ENCODE measurements at places on chromosomes 1 and 21.

GRCh38 chr1:228445490-228445842 lies 28.8 kb upstream of the TRIM17 start:
- no peak for DNase-seq

GRCh38 chr1:200275415-200275814 lies 134.4 kb downstream of the ZNF281 start:
- no peak for DNase-seq

DNA sequence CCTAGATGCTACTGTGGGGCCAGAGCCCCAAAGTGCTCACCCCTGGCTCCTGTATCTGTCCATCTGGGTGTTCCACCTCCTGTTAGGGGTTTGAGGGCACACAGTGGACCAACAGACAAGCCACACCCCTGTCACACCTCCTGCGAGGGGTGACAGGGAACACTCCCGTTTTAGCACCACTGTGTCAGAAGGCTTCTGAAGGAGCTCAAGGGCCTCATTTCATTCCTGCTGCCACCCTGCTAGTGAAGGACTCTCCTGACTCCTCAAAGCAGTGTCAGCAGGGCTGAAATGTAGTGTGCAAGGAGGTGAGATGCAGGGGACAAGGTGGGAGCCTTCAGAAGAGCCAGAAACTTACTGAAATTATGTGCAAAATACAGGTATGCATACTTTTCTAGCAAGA lies 174.6 kb downstream of the GPATCH2 start:
- no peak for DNase-seq

GRCh38 chr1:17929224-17929623 lies 174.1 kb downstream of the ACTL8 start:
- no peak for DNase-seq

- DNase-seq, result no peak
Observed at GRCh38 chr1:160942926-160943325, 11.7 kb downstream of the ITLN2 start.

DNA sequence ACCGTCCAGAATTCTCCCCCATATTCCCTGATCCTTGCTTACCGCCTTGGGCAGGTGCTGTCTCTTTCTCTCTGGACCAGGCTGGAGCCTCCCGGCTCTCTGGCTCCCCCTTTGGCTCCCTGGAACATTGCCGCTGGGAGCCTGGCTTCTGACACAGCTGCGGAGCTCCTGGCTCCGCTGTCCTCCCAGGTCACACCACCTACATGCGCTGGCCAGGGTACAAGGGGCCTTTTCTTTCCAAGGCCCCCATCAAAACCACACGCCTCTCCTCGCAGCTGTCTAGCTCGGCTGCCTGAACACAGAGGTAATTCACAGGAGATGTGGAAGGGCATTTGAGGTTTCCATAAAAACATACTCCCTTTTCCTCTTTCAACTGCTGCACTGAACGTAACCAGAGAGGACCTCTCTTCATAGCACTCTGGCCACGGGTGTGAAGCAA lies 7.5 kb upstream of the ZNF648 start:
- DNase-seq, result no peak

GRCh38 chr1:248740876-248741275 lies 14.7 kb downstream of the LYPD8 start:
- no peak for DNase-seq

GRCh38 chr1:15579683-15580047 lies 5.2 kb downstream of the AGMAT start:
- DNase-seq, result no peak

- DNase-seq, result peak; percentile 38
Observed at GRCh38 chr1:1628754-1629429, 3.1 kb upstream of the MMP23B start.

DNA sequence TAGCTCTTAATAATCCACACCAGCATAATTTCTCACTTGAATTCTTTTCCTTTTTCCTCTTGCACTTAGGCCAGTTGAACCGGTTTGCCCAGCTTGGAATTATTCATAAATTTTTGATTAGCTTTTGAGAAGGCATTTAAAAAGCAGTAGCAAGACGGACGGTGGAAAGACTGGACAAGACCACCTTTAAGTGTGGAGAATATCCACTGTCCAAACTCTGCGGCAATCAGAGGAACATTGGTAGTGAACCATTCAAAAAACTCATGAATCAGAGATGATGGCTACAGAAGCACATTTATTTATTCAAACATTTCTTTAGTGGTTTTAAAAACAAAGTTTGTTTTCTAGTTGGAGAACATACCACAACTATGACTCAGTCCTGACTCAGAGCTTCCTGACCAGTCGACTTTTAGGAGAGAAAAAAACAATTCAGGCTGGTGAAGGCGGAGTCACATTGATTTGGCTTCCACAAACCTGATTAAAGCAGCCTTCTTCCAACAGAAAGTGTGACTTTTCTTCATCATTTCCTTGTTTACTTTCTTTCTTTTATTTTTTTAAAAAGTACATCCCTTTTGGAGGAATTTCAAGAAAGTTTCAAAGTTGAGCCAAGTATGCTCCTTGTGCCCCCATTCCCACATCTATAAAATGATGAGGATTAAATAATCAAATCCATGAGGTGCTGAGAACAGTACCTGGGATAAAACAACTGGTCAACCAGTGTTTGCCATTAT lies 128.8 kb downstream of the ADSS2 start:
- peak; percentile 43 for DNase-seq

GRCh38 chr1:236489710-236490377 lies 33.9 kb upstream of the LGALS8 start:
- peak; percentile 19 for DNase-seq

- no peak for DNase-seq
Observed at GRCh38 chr1:244751271-244751895, 84.1 kb upstream of the COX20 start.

DNA sequence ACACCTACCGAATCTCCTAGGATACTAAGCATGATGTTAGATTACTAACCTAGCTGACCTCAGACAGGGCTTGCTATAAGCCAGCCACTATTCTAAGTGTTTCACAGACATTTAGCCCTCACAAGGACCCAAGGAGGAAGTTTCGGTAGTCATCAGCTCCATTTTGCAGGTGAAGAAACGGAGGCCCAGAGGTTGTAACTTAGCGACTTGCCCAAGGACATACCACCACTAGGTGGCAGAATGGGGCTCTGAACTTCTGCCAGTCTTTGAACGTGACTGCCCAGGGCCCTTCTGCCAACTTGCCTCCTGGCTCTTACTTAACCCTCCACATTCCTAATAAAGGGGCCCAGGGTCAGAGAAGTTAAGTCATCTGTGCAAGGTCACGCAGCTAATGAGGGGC lies 283.5 kb downstream of the C1orf94 start:
- DNase-seq, result peak; percentile 24

GRCh38 chr1:115210302-115210711 lies 121.0 kb upstream of the TSPAN2 start:
- no peak for DNase-seq

DNA sequence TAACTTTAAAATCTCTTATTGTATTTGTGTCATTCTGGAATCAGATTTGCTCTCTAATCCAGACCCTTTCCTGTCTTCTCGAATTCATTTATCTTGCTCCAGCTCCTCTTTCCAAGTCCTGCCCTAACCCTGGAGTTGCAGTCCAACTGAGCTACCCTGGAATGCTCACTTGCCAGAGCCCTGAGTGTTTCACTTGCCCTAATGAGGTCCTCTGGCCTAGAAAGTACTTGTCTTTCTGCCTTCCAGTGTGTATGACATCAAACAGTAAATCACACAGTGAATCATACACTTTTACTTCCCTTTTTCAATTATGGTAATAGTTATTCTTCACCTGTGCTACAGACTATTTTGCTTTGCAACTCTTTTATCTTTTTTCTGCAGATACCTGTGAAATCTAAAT lies 96.9 kb downstream of the NEK7 start:
- DNase-seq, result no peak

DNA sequence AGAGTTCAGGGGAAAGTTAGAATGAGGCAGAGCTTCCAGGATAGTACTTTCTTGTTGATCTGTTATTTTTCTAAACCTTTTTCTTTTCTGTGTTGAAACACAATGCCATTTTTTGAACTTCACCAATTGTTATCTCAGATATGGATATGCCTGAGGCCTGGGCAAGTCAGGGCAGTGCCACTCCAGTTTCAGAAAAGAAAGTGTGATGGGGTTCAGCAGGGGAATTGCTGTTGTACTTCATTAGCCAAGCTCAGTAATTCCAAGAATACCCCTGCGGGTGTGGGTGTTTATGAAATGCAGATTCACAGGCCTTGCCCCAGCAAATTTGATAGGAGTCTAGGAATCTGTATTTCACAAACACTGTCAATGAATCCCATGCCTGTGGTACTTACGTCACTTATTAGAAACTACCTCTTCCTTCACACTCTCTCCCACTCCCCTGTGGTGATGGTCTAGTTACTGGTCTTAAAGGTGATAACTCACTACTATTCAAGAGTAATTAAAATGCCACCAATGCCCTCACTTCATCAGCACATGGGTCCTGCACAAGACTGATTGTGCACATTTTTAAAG lies 142.3 kb downstream of the PBX1 start:
- no peak for DNase-seq

GRCh38 chr1:201554789-201555592 lies 16.1 kb downstream of the NAV1 start:
- no peak for DNase-seq

- DNase-seq, result no peak
Observed at GRCh38 chr1:8427493-8427892, 109.6 kb downstream of the SLC45A1 start.

DNA sequence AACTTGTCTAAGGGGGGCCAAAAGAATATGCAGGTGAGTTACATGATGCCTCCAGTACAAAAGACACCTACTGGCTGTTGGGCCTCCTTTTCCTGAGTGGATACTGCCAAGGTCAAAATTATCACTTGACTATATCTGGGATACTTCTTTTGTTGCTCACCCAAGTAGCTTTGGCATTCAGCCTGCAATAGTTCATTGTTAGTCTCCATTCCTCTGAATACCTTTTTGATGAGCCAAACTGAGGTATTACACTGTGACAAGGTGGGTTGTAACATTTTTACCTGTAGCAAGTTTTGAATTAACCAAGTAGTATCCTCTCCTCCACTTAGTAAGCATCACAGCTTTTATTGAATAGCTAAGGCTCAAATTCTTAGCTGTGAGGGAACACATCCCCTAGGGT lies 408.0 kb downstream of the LRRIQ3 start:
- DNase-seq, result no peak

DNA sequence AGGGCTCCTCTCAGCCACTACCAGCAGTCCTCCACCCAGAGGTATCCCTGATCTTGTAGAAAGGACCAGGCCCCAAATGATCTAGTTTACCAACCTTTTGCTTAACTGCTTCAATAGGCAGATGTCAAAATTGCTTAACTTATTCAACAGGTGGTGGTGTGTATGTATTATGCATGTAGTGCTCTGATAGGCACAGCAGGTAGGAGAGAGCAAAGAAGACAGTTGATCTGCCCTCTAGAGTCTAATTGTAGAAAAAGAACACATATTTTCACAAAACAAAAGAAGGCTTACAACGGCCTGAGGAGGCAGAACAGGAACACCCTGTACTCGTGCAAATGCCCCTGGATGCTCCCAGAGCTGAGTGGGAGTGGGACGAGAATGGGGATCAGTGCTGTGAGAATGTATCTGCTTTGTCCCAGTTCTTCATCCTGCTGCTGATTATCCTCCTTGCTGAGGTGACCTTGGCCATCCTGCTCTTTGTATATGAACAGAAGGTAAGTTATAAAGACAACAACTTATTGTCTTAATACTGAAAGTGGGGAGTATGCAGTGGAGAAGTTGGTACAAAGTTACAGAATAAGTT lies 21.1 kb downstream of the CD53 start:
- no peak for DNase-seq

DNA sequence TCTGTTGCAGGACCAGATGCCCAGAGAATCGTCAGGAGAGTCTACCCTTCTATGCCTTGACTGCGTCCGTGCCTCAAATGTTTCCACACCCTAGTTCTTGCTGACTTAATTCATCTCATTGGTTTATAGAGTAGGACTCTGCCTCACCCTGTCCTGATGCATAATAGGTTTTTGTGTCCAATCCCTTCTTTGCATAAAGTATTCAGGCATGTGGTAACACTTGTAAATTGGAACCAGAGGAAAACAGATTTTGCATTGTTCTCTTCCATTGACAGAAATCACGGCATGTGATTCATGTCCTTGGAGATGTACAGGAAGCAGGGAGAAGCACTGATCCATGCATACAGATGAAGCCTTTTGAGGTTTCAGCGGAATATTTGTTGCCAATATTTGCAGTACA lies 29.5 kb downstream of the PLPPR5 start:
- no peak for DNase-seq

DNA sequence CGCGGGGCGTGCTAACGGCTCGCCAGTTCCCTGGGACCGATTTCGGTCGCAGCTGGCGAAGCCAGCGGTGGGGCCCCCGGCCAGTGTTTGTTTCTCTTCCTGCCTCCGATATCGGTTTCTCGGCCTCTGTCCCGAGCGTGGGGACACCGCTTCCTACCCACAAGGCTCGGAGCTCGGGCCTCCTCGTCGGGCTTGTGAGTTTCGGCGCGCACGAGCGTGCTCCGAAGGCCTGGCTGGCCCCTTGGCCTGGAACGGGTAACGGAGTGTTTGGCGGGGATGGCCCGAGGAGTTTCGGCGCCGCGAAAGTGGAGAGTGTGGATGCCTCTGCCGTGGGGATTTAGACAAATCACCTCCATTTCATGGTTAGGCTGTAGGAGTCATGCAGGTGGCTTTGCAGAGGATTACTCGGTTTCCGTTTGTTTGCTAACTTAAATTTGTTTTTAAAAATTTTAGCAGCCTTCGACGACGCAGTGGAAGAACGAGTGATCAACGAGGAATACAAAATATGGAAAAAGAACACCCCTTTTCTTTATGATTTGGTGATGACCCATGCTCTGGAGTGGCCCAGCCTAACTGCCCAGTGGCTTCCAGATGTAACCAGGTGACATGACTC lies 559 bp downstream of the RBBP4 start:
- no peak for DNase-seq

- no peak for DNase-seq
Observed at GRCh38 chr1:160868141-160868540, 5.5 kb upstream of the CD244 start.

DNA sequence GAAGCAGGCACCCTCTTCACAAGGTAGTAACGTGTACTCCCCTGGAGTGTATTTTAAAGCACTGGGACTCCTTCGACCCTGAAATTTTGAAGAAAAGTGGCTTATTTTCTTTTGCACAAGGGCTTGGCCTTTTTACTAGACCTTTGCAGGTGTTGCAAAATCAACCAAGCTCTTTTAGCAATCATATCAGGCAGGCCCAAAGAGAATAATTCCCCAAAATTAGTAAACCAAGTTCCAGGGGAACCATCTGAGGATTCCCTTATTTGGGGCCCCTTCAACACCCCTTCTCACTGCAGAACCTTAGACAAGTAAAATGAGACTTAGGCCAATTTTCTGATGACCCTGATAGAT lies 28.3 kb downstream of the CBR1 start:
- DNase-seq, result no peak

- DNase-seq, result peak; percentile 25
Observed at GRCh38 chr1:108079440-108080025, 114.6 kb upstream of the VAV3 start.

DNA sequence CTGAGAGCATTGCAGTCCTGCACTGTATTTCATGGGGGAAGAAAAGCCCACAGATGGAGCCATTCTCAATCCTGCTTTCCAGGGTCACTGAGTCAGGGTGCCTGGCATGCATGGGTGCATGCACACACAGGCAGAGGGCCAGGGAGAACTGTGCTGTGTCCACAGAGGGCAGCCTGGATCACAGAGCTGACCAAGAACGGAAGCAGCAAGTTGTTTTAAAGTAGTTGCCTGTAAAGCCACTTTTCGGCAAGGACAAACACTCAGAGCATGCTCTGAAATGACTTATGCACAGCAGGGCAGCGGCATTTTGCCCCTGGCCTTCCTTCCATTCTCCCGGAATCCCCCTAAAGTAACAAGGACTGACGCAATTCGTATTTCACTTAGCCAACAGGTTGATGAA lies 3.6 kb downstream of the ERG start:
- no peak for DNase-seq

- no peak for DNase-seq
Observed at GRCh38 chr1:11955221-11955620, 20.7 kb downstream of the PLOD1 start.
